Hematopoietic multipotent progenitor cell treated with erythropoietin and hydrocortisone succinate and interleukin-3 and kit ligand, for 6 days (in vitro differentiated cells): ENCODE measurements at places on chromosomes 11 and 22.

DNA sequence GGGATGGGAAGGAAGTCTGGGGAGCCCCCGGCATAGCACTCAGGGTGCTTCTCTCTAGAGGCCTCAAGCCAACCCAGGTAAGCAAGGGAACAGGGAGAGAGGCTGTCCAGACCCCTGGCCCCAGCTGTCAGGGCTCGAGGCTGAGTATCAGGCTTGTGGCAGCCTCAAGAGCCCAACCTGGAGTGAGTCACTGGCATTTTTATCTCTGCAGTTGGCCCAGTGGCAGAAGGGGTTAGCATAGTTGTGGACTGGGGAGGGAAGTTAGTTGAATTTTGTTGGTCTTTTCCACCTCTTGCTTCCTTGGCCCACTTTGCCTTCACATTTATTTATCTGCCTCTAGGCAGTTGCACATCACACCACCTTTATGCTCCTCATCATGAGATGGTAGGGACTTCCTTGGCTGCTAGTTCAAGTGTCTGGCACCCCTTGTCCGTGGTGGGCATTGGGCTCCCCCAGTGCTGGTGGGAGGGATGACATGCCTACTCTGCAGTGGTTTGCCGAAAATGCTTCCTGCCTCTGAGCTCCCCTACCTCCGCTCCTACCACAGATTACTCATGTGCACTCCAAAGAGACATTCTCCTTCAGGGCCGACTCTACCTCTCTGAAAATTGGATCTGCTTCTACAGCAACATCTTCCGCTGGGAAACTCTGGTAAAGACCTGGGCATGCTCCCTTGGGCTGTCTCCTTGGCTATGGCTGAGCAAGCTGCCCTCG lies 60.1 kb downstream of the SCN3B start:
- no peak for DNase-seq

DNA sequence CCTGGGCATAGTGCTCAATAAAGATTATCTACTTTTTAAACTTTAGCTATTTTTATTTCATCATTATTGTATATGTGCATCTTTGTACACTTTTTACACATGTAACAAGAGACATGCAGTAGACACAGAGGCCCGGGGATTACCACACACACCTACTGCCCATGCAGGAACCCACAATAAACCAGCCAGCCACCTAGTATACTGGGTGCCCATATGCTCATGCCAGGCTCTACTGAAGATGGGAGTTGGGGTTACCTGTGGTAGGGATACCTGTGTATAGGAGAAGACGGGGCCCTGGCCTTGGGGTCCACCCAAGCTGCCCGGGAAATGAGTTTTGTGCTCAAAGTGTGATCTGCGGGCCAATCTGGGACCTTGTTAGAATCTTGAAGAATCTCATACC lies 31.2 kb upstream of the P2RY2 start:
- DNase-seq = no peak

DNA sequence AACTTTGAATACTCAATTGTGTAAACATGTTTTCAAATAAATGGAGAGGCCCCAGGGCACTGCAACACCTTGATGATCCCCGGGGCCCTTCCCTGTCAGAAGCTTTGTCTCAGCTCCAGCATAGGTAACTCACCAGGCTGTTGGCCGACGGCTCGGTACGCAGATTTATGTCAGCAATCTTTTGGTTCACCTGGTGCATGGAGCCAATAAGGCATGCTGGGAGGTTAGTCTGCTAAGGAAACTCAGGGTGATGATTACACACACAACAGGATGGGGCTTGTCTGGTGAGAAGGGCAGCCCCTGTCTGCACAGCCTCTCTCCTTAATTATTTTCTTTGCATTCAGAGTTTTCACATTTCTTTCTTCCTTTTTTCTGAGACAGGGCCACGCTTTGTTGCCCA lies 10.8 kb downstream of the FAM227A start:
- no peak for DNase-seq

DNA sequence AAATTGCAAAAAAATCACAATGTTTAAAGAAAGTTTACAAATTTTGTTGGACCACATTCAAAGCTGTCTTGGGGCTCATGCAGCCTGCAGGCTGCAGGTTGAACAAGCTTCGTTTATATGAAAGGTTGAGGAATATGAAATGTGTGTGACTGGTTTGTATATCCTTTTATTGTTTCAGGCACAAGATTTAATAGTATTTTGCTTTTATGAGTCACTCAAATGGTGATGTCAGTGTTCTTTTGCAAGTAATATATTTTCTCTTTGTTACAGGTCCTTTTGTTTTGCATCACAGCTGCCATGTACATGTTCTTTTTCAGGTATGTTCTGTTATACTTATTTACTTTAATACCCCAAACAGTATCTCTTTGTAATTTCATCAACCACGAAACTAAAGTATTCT lies 198.6 kb downstream of the TMEM135 start:
- DNase-seq = no peak

DNA sequence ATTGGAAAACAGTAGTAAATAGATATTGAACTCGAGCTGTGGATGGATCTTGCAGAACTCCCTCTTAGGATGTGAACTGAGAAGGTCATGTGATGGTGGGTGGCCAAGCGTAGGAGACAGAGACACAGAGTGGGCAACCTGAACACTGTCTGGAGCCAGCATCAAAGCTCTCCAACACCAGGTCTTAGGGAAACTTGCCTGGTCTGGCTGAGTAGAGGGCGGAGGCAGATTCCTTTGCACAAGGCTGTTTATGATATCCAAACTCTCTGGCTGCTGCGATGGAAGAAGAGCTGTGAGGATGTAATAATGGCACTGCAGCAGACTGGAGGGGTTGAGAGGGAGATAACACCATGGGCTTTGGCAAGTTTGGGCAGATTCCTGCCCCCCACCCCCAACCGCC lies 10.1 kb downstream of the NAV2 start:
- DNase-seq = no peak

DNA sequence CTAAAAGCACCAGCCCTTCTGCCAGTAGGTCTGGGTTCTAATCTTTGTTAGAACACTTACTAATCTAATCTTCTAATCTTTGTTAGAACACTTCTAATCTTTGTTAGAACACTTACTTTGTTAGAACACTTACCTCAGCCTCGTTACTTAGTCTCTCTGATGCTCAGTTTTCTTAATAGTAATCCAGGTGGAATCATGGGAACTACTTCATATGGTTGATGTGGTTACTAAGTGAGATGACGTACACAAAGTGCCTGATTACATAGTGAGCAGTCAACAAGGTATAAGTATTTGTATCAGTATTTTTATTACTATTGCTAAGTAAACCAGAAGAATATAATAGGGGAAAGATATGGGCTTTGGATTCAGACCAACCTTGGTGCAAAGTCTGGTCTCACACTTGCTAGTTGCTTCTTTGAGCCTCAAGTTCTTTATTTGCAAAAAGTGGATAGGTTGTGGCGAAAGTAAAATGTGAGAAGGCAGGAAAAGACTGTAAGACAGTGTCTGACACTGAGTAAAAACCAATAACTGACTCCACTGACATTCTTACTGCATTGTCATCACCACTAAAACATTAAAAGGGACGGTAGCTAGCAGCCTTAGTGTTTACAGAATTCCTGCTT lies 83.7 kb downstream of the TRAF6 start:
- no peak for DNase-seq

- no peak for DNase-seq
Observed at GRCh38 chr11:115652496-115652895, 148.3 kb upstream of the CADM1 start.
